Activated naive CD4-positive, alpha-beta T cell treated with anti-CD3 and anti-CD28 coated beads for 36 hours (primary cell): ENCODE measurements at places on chromosomes 3 and 15. TPM values are rescaled to one million over a fixed set of nuclear protein-coding genes. Genes with fewer than 3 reads are reported as not detected.

DNA sequence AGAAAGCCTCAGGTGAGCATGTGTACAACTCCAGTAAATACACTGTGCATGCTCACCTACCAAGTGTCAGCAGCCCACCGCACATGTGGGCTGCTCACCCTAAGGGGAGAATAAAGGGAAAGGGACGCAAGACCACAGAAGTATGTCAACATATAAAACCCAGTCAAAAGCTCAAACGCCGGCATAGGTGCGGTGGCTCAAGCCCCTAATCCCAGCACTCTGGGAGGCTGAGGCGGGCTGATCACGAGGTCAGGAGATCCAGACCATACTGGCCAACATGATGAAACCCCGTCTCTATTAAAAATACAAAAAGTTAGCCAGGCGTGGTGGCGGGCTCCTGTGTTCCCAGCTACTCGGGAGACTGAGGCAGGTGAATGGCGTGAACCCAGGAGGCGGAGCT lies 732.1 kb downstream of the ZPLD1 start:
- no peak for DNase-seq

DNA sequence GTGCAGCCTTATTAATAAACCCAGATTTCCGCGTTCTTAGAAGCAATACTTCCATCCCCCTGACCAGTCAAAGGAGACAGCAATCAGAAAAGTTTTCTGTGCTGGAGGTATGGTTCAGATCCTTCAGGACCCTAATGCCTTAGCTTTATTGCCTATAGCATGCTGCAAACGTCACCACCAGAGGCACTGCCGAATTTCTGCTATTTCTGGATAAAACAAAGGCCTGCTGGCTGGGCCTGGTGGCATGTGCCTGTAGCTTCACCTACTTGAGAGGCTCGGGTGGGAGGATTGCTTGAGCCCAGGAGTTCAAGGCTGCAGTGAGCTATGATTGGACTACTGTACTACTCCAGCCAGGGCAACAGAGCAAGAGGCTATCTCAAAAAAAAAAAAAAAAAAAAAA lies 407.2 kb downstream of the FOXP1 start:
- no peak for DNase-seq

DNA sequence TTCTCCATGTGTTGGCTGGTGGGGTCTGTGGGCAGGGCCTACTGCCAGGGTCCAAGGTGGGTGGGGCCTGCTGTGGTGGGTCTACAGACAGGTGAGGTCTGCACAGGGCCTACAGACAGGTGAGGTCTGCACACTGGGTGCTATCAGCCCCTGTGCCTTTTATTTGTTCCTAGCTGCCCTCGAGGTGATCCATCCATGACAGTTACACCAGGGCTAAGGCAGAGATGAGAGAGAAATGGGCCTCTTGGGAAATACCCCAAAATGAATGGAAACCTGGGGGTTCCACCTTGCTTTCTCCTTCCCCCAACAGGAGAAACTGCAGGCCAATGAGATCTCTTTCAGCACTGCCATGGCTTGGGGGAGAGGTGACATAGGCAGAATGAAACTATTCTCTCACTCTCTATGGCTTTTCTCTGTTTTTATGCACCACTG lies 36.4 kb downstream of the CFAP100 start:
- DNase-seq = peak; percentile 30

- DNase-seq = peak; percentile 26
Measured at GRCh38 chr3:57164217-57164656, 916 bp downstream of the IL17RD start.

DNA sequence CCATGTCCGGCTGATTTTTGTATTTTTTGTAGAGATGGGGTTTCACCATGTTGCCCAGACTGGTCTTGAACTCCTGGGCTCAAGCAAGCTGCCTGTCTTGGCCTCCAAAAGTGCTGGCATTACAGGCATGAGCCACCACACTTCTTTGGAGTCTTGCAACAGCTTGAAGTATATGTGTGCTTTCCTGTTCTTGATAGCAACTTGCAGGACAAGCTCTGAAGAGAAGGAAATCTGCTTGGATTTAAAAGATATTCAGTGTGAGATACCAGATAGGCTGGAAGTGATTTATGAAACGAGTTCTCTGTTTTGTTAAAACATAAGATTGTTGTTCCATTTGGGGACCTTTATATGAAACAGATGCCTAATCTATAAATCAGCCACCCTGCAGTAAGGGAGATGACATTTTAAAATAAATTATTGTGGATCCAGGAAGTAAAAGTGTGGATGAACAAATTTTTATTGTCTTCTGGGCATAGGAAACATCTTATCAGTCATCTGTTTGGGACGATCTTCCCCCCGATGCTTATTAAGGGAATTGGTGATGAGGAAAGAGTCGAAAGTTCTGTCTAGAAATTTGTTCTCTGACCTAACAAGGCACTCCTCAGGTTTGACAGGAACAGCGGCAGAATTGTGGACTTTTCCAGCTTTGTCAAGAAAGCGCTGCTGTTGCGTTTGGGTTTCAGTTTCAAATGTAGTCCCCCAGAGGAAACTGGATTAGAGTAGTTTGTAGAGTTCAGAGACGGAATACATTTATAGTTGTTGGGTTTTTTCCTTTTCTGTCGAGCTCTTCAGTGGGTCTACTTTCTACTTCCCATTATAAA lies 53.7 kb upstream of the MAGI1 start:
- DNase-seq = no peak

- no peak for DNase-seq
Measured at GRCh38 chr15:52936489-52936888, 146.4 kb upstream of the ONECUT1 start.

DNA sequence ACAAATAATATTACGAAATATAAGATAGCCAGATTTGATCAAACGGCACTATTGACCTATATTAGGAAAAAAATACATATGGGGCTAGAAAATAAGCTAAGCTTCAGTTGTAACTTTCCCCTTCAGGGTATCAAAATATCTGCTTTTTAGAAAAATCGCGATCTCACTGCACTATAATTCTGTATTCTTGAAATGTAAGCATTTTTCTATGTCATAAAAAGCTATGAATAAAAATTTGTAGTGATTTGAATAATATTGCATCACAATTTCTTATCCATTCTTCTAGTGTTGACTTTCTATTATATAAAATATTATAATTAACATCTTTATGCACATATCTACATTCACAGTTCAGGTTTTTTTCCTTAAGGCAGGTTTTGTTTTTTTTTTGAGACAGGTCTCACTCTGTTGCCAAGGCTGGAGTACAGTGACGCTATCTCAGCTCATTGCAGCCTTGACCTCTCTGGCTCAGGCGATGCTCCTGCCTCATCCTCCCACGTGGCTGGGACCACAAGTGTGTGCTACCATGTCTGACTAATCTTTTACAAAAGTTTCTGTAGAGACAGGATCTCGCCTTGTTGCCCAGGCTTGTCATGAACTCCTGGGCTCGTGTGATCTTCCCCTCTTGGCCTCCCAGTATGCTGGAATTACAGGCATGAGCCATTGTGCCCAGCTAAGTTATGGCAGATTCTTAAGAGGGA lies 21.6 kb downstream of the EMC4 start:
- no peak for DNase-seq

IL16 gene
- 36.4 TPM for total RNA-seq

NAA80 gene
- total RNA-seq = 7.9 TPM

SPTSSB gene
- total RNA-seq = not detected

CDCP1 gene
- total RNA-seq = 0.59 TPM

SHF gene
- total RNA-seq = 3.3 TPM
